Retina (tissue), 1 donor: ENCODE measurements at places on chromosomes 1 and 21.

DNA sequence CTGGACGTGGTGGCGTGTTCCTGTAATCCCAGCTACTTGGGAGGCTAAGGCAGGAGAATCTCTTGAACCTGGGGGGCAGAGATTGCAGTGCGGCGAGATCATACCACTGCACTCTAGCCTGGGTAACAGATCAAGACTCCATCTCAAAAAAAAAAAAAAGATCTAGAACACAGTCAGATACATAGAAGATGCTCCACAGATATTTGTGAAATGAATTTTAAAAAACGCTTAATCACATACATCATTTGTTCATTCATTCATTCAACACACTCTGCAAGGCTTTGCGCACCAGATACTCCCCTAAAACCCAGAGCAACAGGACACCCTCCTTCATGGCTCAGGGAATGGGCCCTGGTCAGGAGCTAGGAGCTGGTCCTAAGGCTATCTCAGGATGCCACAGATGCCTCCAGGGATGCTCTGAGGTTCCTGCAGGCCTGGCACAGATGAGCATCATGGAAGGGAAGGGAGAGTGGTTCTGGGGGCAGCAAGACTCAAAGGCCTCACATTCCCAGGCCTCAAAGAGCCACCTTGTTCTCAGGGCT, 6.4 kb downstream of the HSPG2 start:
- DNase-seq = no peak

DNA sequence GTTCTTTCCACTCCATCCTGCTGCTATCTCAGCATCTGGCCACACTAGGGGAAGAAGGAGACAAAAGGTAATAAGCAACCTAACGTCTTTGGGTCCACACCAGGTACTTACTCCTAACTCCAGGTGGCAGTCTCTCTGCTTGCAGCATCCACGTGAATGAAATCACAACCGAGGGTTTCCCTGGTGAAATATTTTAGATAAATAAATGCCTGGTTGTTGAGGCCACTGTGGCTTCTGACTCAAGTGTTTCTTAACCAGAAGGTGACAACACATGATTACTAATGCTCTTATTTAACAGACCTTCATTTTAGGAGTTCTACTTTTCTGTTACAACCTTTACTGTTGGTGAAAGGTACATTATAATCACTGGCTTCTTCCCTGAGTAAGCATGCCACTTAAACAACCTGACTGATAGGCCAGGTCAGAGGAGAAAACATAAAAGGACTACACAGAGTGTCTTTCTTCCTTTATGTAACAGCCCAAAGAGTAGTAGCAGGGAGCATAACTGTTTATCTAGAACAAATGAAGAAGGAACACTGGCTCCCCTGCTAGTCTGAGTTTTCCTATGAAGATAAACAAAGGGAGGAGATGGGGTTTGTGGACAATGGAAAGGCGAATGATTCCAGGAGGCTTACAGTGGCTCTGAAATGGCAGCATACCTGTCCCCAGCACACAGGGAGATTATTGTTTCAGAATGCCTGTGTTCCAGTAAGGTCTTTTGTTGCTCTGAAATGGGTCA, 59.9 kb downstream of the SYT6 start:
- DNase-seq = no peak

GRCh38 chr1:76284842-76285241, 210.3 kb downstream of the ST6GALNAC3 start:
- DNase-seq = no peak

DNA sequence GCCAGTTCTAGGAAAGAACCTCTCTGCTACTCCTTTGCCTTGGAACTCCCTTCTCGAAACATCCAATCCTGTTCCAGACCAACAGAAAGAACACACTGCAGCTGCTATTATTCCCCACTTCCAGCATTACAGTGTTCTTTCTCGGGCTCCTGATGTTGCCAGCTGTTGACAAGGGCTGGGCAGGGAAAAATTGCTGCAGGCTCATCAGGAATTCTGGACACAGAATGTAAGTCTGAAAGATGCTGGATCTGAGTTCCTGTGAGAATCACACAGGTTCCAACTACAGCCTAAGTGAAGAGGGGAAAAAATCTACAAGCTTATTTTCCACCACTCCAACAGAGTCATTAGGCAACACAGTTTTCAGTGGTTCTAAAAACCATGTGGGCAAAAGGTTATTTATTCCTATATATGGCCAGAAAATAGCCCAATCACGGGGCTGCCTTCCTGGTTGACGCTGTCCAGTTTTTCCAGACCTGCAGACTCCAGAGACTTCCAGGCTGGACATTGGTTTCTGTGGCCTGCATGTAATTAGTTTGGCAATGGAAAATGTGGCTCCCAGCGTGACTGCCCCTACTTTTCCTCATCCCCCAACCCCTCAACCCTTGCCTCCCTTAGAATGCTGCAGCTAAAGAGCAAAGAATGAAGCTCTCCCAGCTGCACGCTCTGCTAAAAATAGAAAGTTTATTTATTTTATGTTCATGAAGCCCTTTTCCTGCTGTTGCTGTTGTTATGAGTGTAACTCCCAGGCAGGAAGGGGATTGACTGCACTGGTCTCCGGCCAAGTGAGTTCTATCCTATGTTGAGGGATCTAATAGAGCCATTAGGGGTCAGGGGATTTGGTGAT, 8.3 kb upstream of the KIAA0040 start:
- no peak for DNase-seq

DNA sequence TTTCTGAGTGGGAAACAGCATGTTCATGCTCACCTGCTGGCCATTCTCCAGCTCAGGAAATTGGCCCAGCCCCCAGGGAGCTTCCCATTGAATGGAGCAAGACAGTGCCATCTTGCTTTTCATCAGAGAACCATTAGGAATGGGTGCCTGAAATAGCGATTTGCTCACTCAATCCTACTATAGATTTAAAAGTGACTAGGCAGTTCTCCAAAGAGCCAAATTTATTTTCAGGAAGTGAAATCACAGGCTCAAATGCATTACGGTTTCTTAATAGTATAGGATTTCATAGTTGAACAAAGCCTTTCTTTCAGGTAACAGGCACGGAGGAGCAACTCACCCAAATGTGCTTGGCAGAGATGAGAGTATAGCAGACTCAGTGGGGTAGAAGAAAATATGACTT, 272.1 kb downstream of the GRIK1 start:
- no peak for DNase-seq

GRCh38 chr1:24276791-24277190, 42.4 kb upstream of the GRHL3 start:
- no peak for DNase-seq

DNA sequence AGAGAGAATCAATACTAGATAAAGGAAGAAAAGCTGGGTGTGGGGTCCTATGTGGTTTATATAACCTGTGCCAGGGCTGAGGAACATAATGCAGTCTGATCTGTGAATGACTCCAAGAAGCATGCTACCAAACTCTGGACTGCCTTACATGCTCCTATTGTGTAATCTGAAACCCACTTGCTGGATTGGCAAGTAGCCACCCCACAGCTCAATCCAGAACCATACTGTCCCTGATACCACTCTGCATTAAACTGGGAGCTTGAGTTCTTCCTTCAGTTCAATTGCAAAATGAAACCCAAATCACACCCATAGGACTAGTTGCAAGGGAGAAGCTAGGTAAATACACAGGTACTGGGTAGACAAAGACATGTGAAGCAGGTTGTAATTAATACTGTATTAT, 115.4 kb upstream of the NEGR1 start:
- DNase-seq = no peak

- DNase-seq = no peak
Observed at GRCh38 chr1:216566641-216567205, 143.5 kb upstream of the USH2A start.

DNA sequence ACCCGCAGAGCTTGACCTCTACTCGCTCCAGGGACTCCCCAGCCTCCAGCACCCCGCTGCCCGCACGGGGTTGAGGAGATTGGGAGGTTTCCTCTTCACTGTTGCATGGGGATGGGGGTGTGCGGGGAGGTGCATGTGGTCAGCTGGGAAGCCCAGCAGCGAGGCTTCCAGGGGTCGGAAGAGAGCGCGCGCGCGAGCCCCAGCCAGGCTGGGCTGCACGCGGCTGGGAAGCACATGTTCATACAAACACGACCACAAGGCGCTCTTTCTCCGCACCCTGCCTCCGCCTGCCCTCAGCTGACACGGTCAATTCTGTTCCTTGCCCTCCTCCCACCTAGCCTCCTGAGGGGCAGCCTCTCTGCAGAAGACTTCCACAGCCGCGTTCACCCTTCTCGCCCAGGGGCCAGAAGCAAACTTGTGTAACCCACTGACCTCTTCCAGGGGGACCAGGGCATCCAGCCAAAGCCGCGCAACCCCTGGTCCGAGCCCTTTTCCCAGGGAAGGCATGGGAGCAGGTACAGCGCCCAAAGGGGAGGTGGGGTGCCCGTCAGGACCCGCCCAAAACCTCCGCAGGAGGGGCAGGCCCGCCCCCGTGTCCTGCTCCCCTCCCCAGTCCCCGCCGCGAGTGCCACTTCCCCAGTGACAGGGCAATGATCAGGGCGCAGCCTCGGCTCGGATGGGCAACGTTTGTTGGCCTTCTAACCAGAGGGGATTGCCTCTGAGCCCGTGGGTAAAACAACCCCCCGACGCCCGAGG, 1.3 kb downstream of the COL24A1 start:
- DNase-seq = peak; percentile 82

- DNase-seq = no peak
Observed at GRCh38 chr1:203126151-203126865, 1.2 kb upstream of the ADORA1 start.

- no peak for DNase-seq
Observed at GRCh38 chr1:64135462-64136223, 67.8 kb upstream of the UBE2U start.

GRCh38 chr1:21804536-21804935, 7.5 kb upstream of the LDLRAD2 start:
- DNase-seq = no peak

DNA sequence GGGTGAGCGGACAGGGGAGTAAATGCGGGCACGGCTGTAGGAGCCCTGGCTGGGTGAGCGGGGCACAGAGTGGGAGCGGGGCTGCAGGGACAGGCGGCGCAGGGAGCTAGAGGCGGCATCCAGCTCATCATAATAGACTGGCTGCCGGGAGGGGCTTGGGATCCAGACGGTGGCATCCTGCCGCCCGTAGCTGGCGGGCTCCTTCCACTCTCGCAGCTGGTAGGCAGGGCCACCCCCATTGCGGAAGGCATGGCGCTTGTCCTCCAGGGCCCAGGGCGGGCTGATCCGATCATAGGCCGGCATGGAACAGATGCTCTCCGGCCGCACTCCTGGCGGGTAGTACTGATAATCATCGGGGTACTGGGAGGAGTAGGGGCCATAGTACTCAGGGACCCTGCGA, 43.7 kb upstream of the GOLT1A start:
- no peak for DNase-seq

DNA sequence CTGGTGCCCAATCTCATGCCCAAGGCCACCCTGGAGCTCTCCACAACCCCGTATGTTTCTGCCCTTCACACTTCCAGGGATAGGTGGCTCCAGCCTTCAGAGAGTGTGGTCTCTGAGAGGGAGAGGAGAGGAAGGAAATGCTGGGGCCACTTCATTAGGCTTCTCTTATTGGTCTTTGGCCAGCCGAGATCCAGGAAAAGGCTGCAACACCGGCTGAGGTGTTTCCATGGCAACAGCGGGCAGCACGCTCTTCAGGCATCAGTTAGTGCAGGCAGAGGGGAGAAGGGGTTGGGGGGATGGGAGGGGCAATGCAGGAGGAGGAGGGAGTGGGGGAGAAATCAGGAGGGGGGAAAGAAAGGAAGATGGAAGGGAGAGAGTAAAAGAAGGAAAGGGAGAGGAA, 275.1 kb upstream of the GJB5 start:
- peak; percentile 58 for DNase-seq

DNA sequence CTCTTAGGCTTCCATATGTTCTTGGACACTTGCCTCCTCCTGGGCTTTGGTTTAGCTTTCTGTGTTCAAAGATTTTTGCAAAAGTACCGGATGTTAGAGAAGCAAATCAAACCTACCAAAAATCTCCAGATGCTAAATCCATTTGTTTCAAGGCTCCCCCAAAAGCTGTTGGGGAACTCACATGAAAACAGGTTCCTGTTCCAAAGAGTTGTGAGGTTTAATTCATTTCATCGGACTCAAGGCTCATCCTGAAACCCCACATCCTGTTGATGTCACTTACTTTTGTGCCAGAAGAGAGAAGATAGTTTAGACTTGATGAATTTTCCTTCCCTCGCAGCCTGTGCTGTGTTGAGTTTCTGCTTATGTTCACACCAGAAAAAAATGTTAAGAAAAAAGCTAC, 41.7 kb upstream of the RXRG start:
- DNase-seq = no peak
